ENCODE measurements at places on chromosomes 5 and 9.
A peak's percentile ranks its signal among the peaks of the same experiment; 100 is the strongest.

GRCh38 chr9:114798780-114799427, 6.9 kb downstream of the TNFSF15 start:
- DNase-seq, result no peak

DNA sequence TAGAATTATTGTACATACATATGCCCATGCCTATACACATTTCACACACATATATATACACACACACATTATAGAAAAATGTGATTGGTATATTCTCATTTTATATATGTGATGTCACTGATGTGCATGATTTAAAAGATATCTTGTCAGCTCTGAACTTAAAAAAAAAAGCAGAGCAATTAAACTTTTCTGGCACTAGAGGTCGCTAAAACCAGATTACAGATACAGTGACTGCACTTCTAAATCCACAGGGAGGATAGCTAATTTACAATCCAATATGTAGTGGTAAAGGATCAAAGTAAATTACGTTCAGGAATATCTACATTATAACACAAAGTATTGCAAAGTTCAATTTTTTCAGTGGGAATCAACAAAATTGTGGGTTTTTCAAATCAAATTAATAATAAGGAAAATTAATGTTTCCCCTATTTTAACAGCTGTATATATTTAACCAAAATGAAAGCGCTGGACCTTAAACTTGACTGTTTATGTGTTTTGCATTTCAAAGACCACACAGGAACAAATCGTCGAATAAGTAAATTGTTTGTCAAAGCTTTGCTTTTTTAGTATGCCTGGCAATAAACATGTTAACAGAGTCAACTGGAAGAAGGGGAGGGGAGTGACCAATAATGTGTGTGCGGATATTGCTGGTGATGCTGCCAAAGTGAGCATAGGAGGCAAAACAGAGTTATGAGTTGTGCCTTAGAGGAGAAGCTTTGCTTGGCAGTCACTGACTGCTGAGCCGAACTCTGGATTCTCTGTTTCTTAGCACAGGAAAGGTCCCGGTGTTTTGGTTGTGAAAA, 1201.4 kb upstream of the C9orf72 start:
- DNase-seq, result no peak

GRCh38 chr9:134811673-134812342, 68.8 kb upstream of the FCN2 start:
- DNase-seq, result no peak

- DNase-seq, result no peak
Measured at GRCh38 chr9:35928591-35929452, 19.5 kb downstream of the SPAAR start.

- DNase-seq, result no peak
Measured at GRCh38 chr9:133258061-133259015, 16.7 kb downstream of the ABO start.

DNA sequence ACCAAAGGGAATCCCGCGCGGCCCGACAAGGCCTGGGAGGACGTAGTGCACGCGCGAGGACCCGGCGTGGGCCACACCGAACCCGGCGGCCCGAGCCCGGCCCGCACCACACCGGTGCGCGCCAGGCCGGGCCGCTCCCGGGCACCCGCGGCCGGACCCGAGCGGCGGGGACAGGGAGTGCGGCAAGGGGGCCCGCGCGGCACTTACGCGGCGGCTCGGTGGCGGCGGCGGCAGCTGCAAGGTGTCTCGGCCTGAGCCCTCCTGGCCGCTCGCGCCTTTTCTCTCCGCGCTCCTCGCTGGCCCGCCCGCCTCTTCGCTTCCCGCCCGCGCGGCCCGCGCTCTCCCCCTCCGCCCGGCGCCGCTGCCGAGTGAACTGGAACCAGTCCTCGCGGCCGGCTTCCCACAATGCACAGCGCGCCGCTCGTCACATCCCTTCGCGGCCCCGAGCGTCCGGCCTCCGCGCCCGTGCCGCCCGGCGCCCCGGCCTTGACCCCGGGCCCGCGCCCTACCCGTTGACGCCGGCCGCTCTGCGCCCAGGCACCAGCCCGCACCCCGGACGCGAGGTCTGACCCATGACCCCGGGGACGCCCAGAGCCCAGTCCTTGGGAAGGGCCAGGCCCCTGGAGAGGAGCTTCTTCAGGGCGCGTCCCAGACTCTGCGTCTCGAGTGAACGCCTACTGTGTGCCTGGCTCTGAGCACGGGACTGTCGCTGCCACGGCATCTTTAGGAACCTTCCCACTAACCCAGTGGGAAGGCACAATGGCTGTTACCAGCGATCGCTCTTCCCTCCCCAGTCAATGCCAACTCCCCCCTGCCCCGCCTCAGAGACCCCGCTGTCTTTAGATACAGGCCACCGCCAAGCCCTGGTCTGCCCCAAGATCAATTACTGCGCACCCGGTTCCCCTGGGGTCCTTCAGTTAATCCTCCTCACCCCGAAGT, at the start of gene MACROH2A1:
MACROH2A1 (minus strand) TSS at position 377 of the 939 bp plus-strand sequence. CDS start 10,138 bp downstream, outside the sequence.
- DNase-seq, result peak; percentile 42

DNA sequence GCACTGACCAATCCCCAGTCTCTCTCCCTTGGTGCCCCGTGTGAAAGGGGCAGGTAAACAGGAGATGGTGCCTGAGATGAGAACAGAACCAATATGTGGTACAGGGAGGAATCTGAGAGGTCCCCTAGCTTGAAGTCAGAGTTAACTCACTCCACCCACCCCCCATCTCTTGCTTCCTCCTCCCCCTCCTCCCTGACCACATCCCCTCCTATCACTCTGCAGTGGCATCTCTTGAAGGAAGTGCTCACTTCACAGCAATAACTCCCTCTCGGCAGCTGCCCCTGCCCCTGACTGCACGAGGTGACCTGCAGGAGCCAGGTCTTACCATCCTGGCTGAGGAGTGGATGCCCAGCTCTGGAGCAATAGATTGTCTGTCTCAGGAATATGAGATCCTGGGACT, 224.0 kb downstream of the GAS1 start:
- DNase-seq, result no peak

DNA sequence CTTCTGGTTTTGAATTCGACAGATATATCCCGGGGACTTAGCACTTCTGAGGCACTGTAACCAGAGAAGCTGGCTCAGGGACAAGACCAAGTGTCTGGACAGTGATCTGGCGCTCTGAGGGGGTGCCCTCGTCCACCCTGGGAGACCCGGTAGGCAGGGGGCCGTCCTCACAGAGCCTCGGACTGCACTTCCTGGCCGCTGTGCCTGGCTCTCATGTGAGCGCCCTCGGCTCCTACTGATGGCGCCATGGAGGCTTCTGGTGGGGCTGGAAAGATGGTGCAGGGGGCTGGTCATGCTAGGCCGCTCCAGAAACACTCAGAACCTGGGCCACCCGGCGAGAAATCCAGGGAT, 18.8 kb upstream of the SLC6A3 start:
- DNase-seq, result no peak

DNA sequence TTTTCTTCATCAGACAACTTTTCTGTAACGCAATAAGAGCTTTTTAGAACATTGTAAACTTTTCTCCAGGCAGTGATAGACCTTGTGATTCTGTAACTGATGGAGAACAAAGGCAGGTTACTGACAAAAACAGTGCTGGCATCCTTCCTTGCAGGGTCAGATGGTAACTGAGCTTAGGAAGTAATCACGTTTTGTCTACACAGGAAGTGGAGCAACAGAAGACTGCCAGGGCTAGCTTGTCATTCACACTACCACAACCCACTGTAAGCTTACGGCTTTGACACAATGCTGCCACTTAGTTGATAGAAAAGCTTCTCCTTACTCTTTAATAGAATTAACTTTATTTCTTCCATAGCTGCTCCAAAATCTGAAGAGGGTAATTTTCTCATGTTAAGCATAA, 46.8 kb downstream of the FBN2 start:
- DNase-seq, result no peak

GRCh38 chr5:136399527-136399926, 34.2 kb upstream of the TRPC7 start:
- no peak for DNase-seq

DNA sequence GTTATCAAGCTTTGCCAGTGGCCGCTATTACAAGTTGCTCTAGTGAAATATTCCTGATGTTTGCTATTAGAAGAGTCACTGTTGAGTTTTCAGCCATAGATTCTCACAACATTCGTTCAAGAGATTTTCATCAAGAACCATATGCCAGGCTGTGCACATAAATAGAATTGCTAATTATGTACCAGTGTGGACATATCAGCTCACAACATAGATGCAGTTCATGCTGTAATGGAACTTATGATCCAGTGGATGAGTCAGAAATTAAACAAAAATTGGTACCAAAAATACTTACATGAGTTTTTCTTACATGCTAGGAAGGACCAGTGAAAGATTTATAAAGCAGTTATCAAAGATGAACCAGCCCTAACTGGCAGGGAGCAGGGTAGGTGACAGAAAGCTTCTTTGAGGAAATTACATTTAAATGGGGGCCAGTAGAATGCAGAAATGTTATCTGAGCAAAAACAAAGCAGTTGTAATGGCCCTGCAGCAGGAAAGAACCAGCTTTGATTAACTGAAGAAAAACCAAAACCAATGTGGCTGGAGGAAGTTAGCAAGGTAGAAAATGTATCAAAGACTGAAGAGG, 404.2 kb downstream of the DNAH5 start:
- DNase-seq, result no peak

DNA sequence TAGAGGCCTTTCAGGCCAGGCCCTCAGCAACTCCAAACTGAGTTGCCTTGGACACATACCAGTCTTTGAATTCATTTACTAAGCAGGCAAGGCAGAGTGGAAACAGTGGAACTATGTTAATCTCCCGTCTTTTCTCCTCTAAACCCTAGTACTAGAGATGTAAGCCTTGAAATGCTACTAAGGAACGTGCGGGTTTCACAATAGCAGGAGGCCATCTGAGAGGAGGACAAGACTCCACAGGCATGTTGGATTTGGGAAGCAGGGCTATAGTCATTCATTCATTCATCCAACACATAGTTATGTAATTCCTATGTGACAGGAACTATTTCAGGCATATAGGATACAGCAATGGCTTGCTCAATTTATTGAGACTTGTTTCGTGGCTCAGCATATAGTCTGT, 3.3 kb upstream of the OCLN start:
- DNase-seq, result no peak

DNA sequence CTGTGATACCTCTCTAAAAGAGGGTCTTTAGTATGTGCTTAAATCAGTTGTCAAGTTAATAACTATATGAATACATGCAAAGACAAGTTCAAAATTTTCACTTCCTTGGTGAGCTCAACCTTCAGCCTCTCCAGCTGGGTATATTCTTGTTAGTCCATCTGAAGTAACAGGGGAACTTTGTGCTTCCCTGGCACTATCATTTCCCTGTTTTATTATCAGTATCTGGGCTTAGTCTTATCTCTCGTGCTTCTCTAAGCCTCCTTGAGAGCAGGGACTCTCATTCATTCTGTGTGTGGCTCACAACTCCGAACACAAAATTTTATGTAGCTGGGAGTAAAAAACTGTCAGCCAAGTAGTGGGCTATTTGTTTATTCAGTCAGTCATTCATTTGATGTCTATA, 175.9 kb upstream of the MAP3K1 start:
- DNase-seq, result no peak
